SK-N-DZ (cell line): ENCODE measurements at places on chromosomes 7 and 10.

GRCh38 chr10:117417196-117417595 is 42.0 kb upstream of the PDZD8 start:
- DNase-seq: no peak

DNA sequence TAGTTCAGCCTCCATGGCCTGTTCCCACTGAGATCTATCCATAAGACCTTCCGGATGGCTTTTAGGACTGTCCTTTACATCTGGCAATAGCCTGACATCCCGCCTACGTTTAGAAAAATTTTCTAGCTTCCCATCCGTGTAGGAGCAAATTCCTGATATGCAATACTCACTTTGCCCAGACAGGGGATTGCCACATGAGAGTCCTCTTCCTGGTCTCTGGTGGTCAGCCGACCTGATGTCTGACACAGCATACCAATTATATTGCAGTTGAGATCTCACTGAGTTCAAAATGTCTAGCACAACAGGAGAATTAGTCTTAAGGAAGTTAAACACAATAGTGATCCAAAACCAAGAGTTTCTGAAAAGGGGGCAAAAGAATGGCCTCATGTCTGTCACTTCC is 9.4 kb upstream of the ETV1 start:
- no peak for DNase-seq

DNA sequence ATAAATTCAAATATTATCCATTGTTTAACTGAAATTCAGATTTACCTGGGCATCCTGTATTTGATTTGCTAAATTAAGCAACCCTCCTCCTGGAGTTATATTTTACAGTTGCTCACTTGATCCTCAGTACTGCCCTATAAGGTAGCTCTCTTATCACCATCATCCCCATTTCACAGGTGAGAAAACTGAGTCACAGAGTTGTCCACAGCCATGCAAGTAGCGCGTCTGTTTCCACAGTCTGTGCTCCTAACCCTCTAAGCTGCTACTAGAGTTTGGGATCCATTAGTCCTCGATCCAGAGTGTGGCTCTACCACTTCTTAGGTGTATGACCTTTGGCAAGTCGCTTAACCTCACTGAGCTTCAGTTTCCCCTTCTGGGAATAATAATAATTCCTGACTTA is 34.9 kb upstream of the KDM7A start:
- DNase-seq: no peak

DNA sequence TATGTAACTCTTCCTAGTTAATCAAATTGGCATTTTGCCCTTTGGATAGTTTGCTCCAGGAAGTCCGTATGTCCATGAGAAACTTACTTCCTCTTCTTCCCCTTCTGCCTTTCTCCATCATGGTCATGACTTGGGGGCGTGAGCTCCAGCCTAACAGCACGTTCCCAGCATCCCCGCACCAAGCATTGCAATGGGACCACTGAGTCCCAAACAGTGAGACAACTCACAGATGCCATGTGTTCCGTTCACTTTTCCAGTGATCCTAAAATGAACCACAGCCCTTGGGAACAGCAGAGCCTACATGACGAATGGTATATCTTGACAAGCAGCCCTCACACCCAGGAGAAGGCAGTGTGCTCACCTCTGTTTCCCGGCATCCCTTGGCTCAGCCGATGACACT is 10.7 kb downstream of the BTBD16 start:
- DNase-seq: no peak

DNA sequence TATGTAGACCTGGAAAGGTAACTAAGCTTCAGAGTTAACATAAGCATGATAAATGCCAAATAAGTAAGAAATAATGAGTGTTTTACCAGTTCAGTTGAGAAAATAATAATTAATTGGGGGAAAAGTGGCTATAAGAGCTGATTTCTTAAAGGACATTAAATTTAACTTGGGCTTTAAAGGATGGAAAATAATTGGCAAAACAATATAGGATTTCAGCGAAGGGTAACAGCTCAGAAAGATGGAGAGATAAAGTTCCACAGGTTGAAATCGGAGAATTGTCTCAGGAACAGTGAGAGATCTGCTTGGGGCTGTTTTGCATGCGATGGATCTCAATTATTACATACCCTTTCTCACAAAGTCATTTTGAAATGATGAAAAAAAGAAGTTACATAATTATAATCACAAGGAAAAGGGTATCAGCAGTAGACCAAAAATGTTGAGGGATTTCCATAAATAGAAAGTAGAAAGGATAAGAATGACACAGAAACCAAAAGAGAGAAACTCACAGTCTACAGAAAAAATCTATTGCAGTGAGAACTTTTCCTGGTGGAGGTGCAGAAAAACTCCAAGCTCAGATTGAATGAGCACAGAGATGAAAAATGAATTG is 40.1 kb upstream of the ITGB8 start:
- DNase-seq: no peak

DNA sequence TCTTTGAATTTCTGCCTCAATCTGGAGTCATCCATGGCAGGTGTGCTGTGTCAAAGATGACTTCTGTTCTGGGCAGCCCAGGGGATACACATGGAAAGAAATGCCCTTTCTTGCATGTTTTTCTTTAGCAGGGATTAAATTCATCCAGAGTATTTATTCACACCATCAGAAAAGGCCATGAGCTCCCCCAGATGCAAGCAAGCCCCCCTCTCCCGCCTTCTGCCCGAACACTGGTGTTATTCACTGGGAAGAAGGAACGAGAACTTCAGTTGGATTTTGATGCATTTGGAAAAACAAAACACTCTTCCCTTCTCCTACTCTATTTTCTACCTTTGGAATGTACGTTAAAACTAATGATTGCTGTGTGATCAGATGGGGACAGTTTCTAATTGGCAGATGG is 1.4 kb downstream of the PLPP4 start:
- no peak for DNase-seq

- no peak for DNase-seq
Observed at GRCh38 chr10:29807163-29807806, 172.5 kb upstream of the SVIL start.

DNA sequence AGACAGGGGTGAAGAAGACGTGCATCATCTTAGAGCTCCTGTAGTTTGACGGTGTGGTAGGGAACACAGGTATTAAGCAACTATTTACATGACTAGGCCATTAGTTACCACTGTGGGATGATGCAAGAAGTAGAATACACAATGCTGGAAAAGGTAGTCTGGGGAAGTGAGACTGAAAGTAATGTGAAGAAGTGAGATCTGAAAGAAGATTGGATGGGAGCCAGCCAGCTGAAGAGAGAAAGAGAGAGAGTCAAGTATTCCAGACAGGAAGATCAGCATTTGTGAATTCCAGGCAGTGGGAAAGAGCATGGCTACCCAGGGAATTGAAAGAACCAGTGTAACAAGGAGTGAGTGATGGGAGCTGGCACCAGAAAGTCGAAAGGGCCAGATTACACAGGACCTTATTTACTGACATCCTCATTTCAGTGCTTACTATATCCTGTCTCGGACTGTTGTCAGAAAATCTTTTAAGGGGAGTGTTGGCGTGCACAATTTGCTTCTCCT is 4.0 kb upstream of the CFAP58 start:
- DNase-seq: no peak

GRCh38 chr10:98533746-98534445 is 87.2 kb upstream of the HPS1 start:
- DNase-seq: no peak

- no peak for DNase-seq
Observed at GRCh38 chr7:11170863-11171568, 197.3 kb downstream of the PHF14 start.

- no peak for DNase-seq
Observed at GRCh38 chr10:64142395-64142794, 621.2 kb downstream of the REEP3 start.

- DNase-seq: no peak
Observed at GRCh38 chr7:8800986-8801385, 367.6 kb downstream of the NXPH1 start.

DNA sequence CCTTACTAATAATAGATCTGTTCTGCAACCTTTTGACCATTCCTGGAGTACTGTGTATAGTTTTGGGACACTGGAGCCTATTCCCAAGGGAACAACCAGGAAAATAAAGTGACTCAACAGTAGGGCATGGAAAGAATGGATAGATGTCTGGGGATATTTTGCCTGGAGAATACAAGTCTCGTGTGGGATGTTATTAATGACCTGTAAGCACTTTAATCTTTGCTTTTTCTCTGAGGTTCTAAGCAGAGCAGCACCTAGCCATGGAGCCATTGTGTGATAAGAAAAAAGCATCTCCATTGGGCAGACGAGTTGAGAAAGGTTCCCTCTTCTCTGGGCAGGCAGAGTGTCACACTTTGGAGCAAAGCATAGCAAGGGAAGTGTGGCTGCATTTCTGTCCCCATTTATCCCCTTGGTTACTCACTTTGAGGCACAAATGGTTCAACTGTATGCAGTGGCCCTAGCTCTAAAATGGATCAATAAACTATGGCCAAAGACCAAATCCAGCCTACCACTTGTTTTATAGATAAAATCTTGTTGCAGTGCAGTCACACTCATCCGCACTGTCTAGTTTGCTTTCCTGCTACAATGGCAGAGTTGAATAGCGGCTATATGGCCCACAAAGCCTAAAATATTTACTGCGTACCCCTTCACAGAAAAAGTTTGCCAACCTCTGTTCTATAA is 21.0 kb upstream of the CCDC71L start:
- no peak for DNase-seq
